ENCODE measurements at places on chromosomes 11 and 22. TPM values are rescaled to one million over a fixed set of nuclear protein-coding genes. Genes with fewer than 3 reads are reported as not detected.

DNA sequence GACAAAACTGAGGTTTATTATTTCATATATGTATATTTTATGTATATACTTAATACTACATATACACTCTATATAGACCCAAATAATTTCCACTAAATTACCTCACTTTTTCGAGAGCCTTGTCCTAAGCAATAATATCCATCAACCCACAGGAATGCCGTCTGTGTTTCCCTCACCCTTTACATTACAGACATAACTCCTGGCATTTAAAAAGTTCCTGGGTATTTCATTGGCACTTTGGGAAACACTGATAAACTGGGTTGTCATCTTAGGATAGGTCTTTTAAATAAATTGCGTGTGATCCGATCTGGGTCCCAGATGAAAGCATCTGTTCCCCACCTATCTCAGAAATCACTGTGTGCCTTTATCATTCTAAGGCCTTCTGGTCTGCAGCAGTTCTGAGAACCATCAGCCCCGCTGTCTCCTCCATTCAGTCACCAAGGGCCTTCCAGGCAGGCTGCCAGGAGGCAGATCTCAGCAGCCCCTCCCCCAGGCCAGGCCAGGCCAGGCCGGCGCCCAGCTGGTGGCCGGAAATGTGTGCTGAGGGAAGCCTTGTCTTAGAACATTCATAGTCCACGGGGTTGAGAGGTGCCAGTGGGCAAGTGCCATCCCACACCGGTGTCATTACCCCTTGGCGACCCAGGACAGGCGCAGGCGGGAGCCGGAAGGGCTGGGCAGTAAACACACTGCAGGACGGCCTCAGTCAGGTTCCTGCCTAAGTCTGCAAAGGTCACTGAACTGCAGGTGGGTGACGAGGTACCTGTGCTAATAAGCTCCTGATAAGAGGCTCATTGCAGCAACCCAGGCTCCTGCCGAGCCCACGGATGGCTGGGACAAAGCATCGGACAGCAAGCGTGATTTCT lies 3.3 kb downstream of the FGF19 start:
- no peak for DNase-seq

GRCh38 chr11:92750794-92751193 lies 218.7 kb upstream of the MTNR1B start:
- DNase-seq = no peak

GRCh38 chr11:73249304-73249703 lies 22.8 kb upstream of the P2RY6 start:
- no peak for DNase-seq

DNA sequence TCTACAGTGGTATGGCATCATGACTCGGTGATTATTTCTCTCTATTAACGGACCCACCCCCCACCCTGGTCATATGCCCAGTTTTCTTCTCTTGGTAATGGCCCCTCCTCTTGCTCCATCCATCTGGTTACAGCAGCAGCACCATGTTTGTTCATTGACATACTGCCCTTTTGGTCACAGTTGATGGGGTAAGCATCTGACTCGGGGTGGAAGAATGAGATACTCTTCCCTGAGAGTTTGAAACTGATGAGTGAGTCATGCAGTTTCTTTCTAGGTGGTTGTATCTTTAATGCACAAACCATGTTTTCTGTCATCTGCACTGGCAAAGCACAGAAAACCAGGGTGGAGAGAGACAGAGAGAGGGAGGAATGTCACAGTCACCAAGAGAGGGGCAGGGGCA lies 126.0 kb downstream of the SYN3 start:
- no peak for DNase-seq

The OR5B12 gene
- polyA plus RNA-seq = not detected

Measured in left renal pelvis (tissue), 4 donors.